ENCODE measurements at places on chromosomes 11 and 22.

GRCh38 chr11:70029861-70030380, 48.2 kb upstream of the ANO1 start:
- DNase-seq, result no peak

DNA sequence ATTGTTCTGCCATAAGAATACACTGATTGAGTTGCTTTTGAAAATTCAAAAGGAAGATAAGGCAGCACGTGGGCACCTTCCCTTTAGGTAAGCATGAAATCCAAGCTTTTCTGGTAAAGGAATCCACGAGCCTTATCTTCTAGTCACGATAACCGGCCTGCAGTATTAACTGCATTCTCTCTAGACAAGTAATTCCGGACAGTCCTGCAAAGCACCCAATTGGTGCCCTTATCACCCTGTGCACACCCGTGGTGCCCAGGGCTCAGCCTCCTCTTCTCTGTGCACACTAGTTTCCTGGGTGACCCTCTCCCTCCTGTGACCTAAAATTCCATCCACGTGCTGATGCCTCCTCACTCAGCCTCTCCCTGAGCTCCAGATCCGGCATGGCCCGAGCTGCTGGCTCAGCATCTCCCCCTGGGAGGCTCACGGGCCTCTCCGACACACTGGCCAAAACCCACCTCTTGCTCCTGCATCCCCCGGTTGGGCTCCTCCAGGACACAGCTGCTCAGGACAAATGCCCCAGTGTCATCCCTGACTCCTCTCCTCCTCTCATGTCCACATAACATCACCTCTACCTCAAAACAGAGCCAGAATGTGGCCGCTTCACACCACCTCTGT, 63.7 kb downstream of the PACSIN2 start:
- no peak for DNase-seq

DNA sequence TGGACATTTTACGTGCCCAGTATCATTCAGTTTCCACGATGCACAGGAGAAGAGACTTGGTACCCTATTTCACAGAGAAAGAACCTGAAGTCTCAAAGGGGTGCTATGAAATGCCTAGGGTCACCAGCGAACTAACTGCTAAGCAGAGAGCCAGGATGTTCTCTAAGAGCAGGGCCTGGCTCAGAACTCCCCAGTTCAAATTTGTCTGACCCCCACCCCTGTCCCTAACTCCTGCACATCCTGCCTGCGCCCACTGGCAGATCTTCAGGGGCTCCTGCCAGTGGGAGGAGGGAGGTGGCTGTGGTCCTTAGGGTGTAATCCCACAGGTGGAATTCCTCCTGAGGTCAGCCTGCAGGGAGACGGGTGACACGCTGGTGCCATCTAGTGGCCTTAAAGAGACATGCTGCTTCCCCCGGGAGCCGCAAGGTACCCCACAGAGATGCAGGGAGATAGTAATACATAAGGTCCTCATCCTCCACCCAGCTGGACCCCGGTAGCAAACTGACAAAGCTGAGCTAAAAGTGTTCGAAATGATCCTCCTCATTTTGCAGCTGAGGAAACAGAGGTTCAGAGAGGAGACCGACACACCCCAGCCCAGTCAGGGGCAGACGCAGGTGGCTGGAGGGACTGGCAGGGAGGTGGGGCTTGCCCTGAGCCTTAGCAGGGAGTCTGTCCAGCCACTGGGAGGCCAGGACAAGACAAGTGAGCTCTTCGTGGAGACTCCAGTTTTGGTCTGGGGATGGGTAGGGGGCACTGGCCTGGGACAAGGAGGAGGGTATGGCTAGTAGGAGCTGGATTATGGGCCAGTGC, 34.1 kb downstream of the MB start:
- peak; percentile 50 for DNase-seq

DNA sequence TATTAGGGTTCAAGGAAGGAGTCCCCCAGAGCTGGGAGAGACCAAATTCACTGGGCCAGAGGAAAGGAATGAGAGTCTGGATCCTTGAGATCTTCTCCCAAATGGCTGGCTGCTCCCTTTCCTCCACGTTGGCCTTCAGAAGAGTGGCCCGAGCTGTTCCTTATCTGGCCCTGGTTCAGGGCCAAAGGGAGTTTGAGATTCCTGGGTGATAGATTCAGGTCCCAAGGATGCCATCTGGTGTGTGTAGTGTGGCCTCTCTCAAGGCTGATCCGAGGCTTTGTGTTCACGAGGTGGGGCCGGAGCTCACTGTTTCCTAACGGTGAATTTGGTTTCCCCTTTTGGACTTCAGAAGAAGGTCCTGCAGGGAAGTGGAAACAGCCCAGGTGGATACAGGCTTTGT, 17.4 kb upstream of the ABCC8 start:
- no peak for DNase-seq

DNA sequence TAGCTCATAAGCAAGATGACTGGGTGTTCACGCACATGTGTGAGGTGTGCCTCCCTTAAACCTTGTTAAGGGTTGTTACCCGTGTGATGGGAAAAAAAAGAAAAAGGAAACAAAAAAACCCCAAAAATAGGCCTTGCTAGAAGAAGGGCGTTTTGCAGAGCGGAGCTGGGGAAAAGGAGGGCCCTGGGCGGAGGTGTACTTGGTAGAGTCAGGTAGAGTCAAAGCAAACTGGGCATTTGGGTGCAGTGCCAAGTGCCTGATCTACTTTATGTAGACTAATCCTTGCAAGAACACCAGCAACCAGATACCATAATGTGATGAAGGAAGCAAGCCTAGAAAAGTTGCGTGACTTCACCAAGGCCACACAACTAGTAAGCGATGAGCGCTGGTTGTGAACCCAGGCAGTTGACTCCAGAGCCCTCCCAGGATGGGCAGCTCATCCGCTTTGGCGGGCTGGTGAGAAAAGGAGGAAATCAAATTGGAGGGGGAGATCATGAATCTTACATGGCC, 1.2 kb upstream of the TIRAP start:
- no peak for DNase-seq

- DNase-seq, result no peak
Observed at GRCh38 chr11:75351791-75352587, 528 bp upstream of the ARRB1 start.

DNA sequence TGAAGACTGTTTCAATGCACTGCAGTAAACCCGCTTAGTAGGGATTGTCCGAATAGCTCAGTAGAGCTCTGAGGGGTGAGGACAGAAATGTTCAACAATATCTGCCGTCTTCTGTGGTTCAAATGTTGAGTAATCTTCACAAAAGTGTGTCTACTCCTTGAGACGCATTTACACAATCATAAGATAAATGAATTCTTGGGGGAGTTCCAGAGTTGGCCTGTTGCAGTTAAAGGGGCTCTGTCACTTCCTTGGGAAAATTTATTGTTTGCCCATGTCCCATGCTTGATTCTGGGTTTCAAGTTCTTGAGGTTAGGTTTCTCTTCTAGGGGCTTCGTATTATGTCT, 614 bp downstream of the ANO3 start:
- DNase-seq, result peak; percentile 9

GRCh38 chr11:128428935-128429334, 158.4 kb downstream of the ETS1 start:
- DNase-seq, result no peak

DNA sequence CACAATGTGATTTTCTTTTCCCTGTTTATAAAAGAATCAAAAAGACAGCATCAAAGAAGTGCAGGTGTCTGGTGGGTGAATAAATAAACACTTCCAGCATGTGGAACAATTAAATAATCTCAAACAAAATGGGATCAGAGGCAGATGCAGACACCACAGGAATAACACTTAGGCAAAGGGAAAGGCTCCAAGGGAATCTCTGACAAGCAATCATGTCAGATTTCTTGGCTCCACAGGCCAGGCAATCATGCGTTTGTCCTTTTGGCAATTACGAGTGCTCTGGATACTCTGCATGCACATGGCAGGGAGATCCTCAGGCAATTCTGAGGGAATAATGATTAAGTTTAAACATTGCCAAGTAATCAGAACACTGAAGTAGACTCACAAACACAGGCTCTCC, 403.5 kb upstream of the LUZP2 start:
- no peak for DNase-seq

- no peak for DNase-seq
Observed at GRCh38 chr22:47209040-47209514, 446.6 kb downstream of the TBC1D22A start.

DNA sequence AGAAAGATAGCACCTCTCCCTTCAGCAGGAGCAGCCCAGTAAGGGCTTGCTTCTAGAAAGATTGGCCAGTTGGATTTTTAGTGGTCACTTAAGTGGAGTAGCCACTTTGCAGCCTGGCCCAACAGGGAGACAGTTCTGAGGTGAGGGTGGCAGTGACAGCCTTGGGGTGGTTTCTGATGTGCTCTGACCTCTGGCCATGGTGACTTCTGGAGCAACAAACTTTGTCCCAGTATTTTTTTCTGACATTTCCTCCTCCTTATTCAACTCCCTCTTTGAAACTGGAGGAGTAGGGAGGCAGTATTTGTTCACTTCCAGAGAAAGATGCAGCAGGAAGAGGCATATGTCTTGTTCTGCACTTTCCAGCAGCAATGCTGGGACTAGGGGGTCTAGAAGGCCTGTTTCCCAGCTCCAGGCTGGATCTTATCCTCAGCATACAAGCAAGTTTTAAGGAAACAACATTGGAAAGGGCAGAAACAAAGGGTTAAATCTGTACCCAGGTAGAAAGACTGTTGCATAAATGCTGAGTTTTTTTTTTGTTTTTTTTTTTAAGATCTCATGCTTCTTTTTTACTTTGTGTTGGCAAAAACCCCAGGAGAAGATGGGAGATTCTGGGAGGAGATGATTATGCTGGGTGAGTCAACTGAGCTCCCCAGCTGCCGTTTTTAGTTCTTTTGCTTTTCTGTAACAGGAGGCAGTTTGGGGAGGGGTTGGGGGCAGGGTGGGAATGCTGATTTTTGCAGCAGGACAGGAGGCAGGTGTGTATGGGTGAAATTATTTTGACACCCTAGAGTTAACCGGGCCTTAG, 37.2 kb downstream of the RCOR2 start:
- no peak for DNase-seq

DNA sequence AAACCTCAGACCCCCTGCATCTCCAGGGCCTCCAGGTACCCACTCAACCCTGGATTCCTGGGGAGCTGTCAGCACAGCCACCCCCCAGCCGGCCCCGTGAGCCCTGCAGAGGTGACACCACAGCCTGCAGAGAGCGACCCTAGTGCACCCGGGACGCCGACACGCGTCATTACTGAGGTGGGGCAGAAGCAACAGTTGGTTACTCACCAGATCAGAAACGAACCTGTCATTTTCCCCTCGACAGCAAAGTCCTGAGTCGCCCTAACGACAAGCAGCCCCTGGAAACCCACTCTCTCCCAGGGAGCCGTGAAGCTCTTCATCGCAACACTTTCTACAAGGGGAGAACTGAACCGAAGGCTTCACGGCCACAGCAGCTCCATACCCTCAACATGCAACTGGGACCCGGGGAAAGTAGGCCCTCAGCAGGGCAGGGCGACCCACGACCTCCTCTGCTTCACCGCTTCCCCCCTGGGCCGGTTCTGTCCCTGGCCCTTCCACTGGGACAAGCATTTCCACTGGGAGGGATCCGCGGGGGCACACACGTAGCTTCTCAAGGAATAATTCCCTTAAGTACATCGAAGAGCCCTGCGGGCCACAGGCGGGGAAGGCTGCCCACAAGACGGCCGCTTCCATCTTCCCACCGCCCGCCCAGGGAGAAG, 1.6 kb downstream of the BRD1 start:
- no peak for DNase-seq

- DNase-seq, result no peak
Observed at GRCh38 chr11:119957951-119958350, 180.0 kb downstream of the TRIM29 start.

- DNase-seq, result no peak
Observed at GRCh38 chr11:115677190-115677589, 173.0 kb upstream of the CADM1 start.

DNA sequence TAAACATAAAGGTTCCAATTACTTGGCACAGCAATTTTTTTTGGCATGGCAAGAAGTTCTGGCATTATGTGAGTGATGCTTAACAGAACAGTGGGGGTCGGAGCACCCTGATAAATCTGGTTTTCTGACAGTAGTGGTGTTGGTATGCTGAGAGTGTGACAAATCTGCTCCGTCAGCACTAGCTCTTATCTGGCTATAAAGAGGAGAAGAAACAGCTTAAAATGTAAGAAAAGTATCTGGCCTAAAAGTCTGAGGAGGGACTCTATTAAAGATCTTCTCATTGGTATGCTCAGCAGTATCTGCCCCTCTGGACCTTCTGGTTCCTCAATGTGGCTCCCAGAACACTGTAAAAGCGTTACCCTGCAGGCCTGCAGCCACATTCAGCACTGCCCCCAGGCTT, 137.4 kb downstream of the PLEKHA7 start:
- DNase-seq, result no peak

- DNase-seq, result no peak
Observed at GRCh38 chr22:36171941-36172340, 11.4 kb upstream of the APOL3 start.

Data from renal pelvis (tissue), 12 donors.